Activated naive CD8-positive, alpha-beta T cell treated with anti-CD3 and anti-CD28 coated beads for 36 hours (primary cell): ENCODE measurements at places on chromosomes 3 and 15. TPM values are rescaled to one million over a fixed set of nuclear protein-coding genes. Genes with fewer than 3 reads are reported as not detected.

GRCh38 chr15:31263751-31264558, 62.7 kb upstream of the KLF13 start:
- no peaks in the 10 kb centered on the region for H3K36me3 ChIP-seq
- peak; percentile 69 for DNase-seq
- H3K27me3 ChIP-seq = peaks cover 8% of the 10 kb centered on the region

GRCh38 chr3:143455480-143455879, 335.9 kb downstream of the CHST2 start:
- H3K36me3 ChIP-seq = peaks cover 11% of the 10 kb centered on the region
- H3K4me1 ChIP-seq = no peaks in the 10 kb centered on the region
- DNase-seq = no peak
- H3K27me3 ChIP-seq = no peaks in the 10 kb centered on the region
- H3K4me3 ChIP-seq = no peak overlapping the region
- H3K27ac ChIP-seq = no peak overlapping the region

DNA sequence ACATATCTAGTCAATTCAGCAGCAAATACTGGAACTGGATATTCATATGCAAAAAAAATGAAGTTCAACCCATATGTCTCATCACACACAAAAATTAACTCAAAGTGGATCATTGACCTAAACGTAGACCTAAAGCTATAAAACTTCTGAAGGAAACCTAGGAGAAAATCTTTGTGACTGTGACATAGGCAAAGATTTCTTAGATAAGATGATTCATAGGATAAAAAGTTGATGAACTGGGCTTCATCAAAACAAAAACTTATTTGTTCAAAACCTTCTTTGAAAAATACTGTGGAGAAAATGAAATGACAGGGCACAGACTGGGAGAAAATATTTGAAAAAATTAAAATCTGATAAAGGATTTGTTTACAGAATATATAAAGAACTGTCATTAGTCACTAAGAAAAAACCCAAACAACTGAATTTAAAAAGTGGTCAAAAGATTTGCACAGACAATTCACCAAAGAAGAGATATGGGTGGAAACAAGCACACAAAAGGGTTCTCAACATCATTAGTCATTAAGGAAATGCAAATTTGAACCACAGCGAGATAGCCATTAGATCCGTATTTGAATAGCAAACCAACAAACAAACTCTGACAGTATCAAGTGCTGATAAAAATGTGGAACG, 62.8 kb downstream of the ITGB5 start:
- no peaks in the 10 kb centered on the region for H3K4me1 ChIP-seq
- no peaks in the 10 kb centered on the region for H3K36me3 ChIP-seq
- no peak overlapping the region for H3K4me3 ChIP-seq
- H3K27ac ChIP-seq = no peak overlapping the region

- no peaks in the 10 kb centered on the region for H3K36me3 ChIP-seq
- H3K4me3 ChIP-seq = no peak overlapping the region
- peaks cover 18% of the 10 kb centered on the region for H3K27me3 ChIP-seq
Measured at GRCh38 chr3:161559177-161559998, 62.8 kb downstream of the OTOL1 start.

DNA sequence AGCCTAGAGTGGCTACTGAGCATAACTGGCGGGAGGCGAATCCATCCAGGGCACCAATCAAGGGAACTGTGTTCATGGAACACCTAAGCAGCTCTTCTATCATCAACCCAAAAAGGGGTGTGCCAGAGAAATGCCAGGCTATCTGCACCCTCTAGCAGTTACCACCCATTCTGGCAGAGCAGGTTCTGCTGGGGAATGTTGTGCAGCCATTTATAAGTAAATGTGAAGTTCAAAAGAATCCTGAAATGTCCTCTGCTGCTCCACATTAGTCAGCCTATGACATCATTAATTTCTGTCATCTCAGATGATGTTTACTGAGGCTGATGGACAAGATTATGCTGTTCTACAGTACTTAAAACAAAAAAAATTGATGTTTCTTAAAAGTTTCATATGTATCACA, 7.7 kb downstream of the SKIC8 start:
- H3K36me3 ChIP-seq = peaks cover 19% of the 10 kb centered on the region
- DNase-seq = no peak
- no peaks in the 10 kb centered on the region for H3K27me3 ChIP-seq
- peaks cover 8% of the 10 kb centered on the region for H3K4me1 ChIP-seq
- H3K27ac ChIP-seq = no peak overlapping the region
- no peak overlapping the region for H3K4me3 ChIP-seq

DNA sequence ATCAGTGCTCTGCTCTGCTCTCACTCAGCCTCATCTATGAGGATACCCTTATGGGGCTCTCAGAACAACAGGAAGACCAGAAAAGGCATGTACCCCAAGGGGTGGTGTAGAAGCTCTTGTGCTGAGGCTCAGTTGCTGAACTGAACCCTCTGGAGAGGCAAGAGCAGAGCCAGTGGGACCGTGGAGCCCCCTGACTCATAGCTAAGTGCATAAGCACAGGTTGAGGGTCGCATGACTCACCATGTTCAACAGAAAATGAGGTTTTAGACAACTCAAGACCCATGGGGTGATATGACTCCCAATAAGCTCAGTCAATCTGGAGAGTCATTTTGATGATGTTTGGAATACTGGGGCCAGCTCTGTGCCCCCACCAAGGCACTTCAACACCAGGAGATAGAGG, 37.3 kb downstream of the CRYGS start:
- no peaks in the 10 kb centered on the region for H3K27me3 ChIP-seq
- H3K4me3 ChIP-seq = no peak overlapping the region
- peaks cover 22% of the 10 kb centered on the region for H3K4me1 ChIP-seq
- no peaks in the 10 kb centered on the region for H3K36me3 ChIP-seq

- DNase-seq = no peak
- no peaks in the 10 kb centered on the region for H3K36me3 ChIP-seq
- peaks cover 14% of the 10 kb centered on the region for H3K27me3 ChIP-seq
- no peaks in the 10 kb centered on the region for H3K4me1 ChIP-seq
- no peak overlapping the region for H3K4me3 ChIP-seq
Measured at GRCh38 chr3:194117104-194117845, 18.7 kb upstream of the HES1 start.

The CLSTN2 gene
- 0.08 TPM for total RNA-seq

DNA sequence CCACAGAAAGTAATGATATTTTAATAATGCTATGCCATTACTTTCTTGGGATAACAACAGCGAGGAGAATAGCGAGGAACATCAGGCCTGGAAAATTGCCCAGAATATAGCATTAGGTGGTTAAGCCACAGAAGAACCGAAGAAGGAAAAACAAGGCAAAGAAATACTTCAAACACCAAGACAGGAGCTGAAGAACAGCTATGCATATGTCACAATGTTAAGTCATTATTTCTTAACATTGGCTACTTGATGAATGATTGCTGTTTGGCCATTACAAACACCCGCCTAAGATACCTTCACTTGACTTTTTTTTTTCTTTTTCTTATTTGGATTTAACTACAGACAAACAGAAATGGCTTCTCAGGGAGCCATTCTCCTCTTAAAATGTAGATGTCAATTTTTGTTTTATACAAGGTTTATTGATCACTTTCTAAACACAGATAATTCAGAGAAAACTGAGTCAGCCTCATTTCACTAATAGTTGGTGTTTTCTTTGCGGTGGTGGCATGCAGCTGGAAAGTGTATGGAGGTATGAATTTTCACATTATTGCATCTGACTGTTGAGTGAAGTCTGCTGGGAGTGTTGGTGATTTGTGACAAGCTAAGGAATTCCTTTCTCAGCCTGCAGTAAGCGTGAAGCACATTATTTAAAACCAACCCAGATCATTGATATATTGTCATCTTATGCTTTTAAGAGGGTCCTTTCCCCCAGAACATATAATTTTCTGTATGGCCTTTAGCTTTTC, 705.7 kb upstream of the NR2F2 start:
- DNase-seq = no peak
- H3K27ac ChIP-seq = no peak overlapping the region
- peaks cover 20% of the 10 kb centered on the region for H3K27me3 ChIP-seq
- no peak overlapping the region for H3K4me3 ChIP-seq
- peaks cover 17% of the 10 kb centered on the region for H3K4me1 ChIP-seq
- H3K36me3 ChIP-seq = peaks cover 8% of the 10 kb centered on the region
